Right atrium auricular region (tissue), 2 donors: ENCODE measurements at places on chromosomes 16 and 17. TPM values are rescaled to one million over a fixed set of nuclear protein-coding genes. Genes with fewer than 3 reads are reported as not detected.

Gene ANKRD40CL
- not detected for total RNA-seq

Gene UNC13D
- total RNA-seq = 11.1 TPM

Gene CHST5
- total RNA-seq = not detected

Gene MRPL38
- 27.2 TPM for total RNA-seq

DNA sequence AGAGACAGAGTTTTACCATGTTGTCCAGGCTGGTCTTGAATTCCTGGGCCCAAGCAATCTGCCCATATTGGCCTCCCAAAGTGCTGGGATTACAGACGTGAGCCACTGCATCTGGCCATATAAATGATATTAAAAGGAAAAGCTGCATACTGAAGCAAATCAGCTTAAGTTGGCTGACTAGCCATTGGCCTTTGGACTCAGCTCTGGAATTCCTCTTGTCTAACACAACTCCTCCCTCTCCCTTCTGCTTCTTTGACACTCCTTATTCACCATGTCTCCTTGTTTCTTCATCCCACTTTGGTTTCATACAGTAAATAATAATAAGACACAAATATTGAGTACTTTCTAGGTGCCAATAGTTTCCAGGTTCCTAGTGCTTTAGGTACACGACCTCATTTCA is 7.5 kb downstream of the KRT12 start:
- no peak for DNase-seq
- H3K4me1 ChIP-seq = no peaks in the 10 kb centered on the region
- no peak overlapping the region for H3K27ac ChIP-seq
- H3K27me3 ChIP-seq = no peaks in the 10 kb centered on the region
- H3K36me3 ChIP-seq = no peaks in the 10 kb centered on the region

GRCh38 chr17:15392326-15392741 is 50.9 kb upstream of the TEKT3 start:
- no peak overlapping the region for H3K4me3 ChIP-seq
- no peaks in the 10 kb centered on the region for H3K27me3 ChIP-seq
- no peaks in the 10 kb centered on the region for H3K36me3 ChIP-seq
- H3K27ac ChIP-seq = no peak overlapping the region

GRCh38 chr17:6145946-6146345 is 75.8 kb downstream of the WSCD1 start:
- no peak for DNase-seq
- H3K4me3 ChIP-seq = no peak overlapping the region
- H3K27me3 ChIP-seq = no peaks in the 10 kb centered on the region
- H3K4me1 ChIP-seq = no peaks in the 10 kb centered on the region
- H3K27ac ChIP-seq = no peak overlapping the region

DNA sequence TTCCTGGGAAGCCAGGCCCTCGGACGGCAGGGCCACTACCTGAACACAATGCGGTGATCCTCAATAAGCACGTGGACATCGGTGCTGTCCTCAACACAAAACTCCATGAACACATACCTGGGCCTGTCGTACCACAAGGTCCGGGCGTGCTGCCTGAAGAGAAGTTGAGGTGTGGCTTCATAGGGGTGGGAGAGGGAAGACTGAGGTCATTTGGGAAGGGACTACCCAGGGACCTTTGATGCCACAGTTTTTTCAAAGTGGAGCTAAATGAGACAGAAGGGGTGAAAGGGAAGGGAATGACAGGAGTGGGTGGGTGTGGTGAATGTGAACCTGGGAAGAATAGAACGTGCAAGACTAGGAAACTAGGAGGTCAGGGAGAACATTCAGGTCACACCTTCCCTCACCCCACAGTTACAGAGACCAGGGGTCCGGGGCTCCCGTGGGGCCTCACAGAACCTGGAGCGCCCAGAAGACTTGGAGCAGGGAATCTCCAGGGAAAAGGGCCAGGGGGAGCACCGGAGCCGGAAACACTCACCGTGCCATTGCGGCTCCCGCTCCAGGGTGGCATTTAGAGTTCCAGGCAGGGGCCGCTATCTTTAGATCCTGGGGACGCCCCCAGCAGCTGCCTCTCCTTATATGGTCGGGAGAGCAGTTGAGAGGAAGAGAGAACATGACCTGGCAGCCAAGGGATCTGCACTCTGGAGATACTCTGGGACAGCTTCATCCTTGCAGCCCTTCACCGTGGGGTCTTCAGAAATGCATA is at the start of gene PTGES3L:
TSS of gene PTGES3L (minus strand) at position 570 of the 763 bp plus-strand sequence. CDS start at position 543, 27 bp downstream.
- no peaks in the 10 kb centered on the region for H3K36me3 ChIP-seq
- H3K27ac ChIP-seq = peak within 1 kb of the TSS; percentile 82
- DNase-seq = no peak
- H3K4me1 ChIP-seq = peaks cover 26% of the 10 kb centered on the region

- no peak for DNase-seq
- no peak overlapping the region for H3K27ac ChIP-seq
- H3K4me1 ChIP-seq = no peaks in the 10 kb centered on the region
- H3K27me3 ChIP-seq = no peaks in the 10 kb centered on the region
Observed at GRCh38 chr17:288802-289356, 63.7 kb downstream of the RPH3AL start.

DNA sequence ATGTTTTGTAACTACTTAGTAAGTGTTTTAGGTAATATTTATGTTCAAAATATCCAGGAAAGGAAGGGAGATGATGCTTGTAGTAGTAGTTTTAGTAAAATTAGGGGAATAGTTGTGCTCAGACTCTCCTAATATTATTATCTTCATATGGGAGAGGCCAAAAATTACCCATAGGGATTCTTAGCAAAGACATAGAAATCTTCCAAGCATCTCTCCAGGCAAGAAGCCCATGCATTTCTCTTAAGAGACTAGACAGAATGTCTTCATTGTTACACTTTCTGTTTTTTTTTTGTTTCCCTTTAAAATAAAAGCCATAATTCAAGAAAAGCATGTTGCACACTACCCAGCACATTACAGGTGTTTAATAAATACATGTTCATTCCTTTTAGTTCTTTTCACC is 180.6 kb downstream of the CYB561 start:
- H3K4me1 ChIP-seq = no peaks in the 10 kb centered on the region
- no peak overlapping the region for H3K4me3 ChIP-seq

- H3K36me3 ChIP-seq = peaks cover 40% of the 10 kb centered on the region
- no peak overlapping the region for H3K4me3 ChIP-seq
- no peak for DNase-seq
- no peaks in the 10 kb centered on the region for H3K4me1 ChIP-seq
- H3K27me3 ChIP-seq = no peaks in the 10 kb centered on the region
- H3K27ac ChIP-seq = no peak overlapping the region
Observed at GRCh38 chr17:9937241-9937761, 32.2 kb upstream of the RCVRN start.

GRCh38 chr17:27520491-27521185 is 64.4 kb downstream of the KSR1 start:
- DNase-seq = no peak
- no peaks in the 10 kb centered on the region for H3K36me3 ChIP-seq
- H3K27me3 ChIP-seq = no peaks in the 10 kb centered on the region
- no peak overlapping the region for H3K4me3 ChIP-seq
- H3K4me1 ChIP-seq = peaks cover 14% of the 10 kb centered on the region
- no peak overlapping the region for H3K27ac ChIP-seq

DNA sequence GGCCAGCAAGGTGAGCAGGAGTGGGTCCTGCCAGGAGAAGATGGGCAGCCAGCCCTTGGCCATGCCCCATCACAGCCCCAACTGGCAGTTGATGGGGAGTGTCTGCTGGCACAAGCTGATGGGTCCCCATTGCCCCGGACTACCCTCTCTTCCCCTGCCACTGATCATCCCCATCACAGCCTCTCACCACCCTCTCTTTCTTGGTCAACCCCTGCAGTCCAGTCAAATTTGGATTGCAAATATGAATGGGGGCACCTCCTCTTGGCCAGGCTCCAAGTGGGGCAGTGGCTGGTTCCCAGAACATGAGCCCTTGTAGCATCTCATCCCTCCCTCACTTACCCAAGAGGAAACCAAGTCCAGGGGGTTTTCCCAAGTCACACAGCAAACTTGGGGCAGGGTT is 17.4 kb downstream of the SEZ6 start:
- H3K27me3 ChIP-seq = no peaks in the 10 kb centered on the region
- no peak overlapping the region for H3K27ac ChIP-seq
- H3K4me3 ChIP-seq = no peak overlapping the region
- no peaks in the 10 kb centered on the region for H3K4me1 ChIP-seq

DNA sequence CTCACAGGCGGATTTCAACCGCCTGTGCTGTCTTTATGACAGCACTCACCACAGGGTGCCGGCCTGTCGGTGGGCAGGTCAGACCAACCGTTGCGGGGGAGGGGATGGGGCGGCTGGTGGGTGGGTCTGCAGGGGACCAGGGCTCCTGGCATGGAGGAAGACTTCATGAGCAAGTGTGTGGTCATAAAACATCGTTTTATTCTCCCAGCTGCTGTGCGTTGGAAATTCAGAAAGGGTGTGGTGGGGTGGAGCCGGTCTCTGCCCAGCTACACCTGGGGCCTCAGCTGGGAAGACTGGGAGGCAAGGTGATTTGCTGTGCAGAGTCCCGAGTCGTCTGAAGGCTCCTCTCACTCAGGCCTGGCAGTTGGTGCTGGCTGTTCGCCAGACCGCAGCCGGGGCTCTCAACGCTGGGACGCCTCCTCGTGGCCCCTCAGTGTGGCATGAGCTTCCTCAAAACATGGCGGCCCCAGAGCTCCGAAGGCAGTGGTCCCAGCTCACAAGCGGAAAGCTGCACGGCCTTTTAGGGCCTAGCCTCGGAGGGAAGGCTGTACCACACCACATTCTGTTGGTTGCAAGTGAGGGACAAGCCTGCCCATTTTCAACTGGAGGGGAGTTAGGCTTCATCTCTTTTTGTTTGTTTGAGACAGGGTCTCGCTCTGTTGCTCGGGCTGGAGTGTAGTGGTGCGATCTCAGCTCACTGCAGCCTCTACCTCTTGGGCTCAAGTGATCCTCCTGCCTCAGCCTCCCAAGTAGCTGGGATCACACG is 45.8 kb upstream of the GSE1 start:
- no peak overlapping the region for H3K4me3 ChIP-seq
- no peaks in the 10 kb centered on the region for H3K36me3 ChIP-seq
- no peak overlapping the region for H3K27ac ChIP-seq
- no peak for DNase-seq
- no peaks in the 10 kb centered on the region for H3K27me3 ChIP-seq
- H3K4me1 ChIP-seq = no peaks in the 10 kb centered on the region

DNA sequence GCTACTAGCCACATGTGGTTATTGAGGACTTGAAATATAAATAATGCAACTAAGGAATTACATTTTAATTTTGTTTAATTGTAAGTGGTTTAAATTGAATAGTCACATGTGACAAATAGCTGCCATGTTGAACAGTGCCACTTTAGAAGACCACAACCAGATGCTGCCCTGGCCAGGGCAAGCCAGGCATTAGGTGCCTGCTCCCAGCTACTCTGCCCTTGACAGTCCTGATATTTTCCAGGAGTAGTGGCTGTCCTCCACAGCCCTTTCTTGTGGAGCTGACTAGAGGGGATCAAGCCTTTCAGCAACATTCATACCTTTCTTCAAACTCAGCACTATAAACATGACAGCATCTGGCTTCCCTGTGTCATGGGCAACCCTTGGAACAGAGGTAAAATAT is 31.0 kb downstream of the TMEM100 start:
- no peak overlapping the region for H3K4me3 ChIP-seq
- no peak overlapping the region for H3K27ac ChIP-seq
- no peaks in the 10 kb centered on the region for H3K4me1 ChIP-seq
- H3K27me3 ChIP-seq = no peaks in the 10 kb centered on the region
- DNase-seq = no peak
